Heart right ventricle (tissue), 16 donors: ENCODE measurements at places on chromosomes 11 and 22. TPM values are rescaled to one million over a fixed set of nuclear protein-coding genes. Genes with fewer than 3 reads are reported as not detected.

DNA sequence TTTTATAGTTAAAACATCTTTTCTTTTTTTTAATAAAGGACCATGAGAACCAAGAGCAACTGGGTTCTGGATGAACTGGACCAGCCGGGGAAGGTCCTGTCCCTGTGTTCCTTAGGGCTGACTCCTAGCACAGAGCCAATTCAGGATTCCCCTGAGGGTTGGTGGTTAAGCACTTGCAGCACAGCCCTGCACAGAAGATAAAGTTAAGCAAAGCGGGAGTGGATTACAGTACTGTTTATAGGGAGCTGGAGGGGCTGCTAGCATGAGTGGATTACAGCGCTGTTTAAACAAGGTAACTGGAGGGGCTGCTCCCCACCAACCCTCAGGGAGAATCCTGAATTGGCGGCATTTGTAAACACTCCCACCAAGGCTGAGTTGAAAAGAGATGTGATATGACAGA is 90.6 kb downstream of the CELSR1 start:
- no peak for DNase-seq

GRCh38 chr11:106828976-106829375 is 189.3 kb downstream of the GUCY1A2 start:
- DNase-seq: no peak

- no peak for DNase-seq
Observed at GRCh38 chr11:103709371-103709770, 327.1 kb upstream of the DDI1 start.

DNA sequence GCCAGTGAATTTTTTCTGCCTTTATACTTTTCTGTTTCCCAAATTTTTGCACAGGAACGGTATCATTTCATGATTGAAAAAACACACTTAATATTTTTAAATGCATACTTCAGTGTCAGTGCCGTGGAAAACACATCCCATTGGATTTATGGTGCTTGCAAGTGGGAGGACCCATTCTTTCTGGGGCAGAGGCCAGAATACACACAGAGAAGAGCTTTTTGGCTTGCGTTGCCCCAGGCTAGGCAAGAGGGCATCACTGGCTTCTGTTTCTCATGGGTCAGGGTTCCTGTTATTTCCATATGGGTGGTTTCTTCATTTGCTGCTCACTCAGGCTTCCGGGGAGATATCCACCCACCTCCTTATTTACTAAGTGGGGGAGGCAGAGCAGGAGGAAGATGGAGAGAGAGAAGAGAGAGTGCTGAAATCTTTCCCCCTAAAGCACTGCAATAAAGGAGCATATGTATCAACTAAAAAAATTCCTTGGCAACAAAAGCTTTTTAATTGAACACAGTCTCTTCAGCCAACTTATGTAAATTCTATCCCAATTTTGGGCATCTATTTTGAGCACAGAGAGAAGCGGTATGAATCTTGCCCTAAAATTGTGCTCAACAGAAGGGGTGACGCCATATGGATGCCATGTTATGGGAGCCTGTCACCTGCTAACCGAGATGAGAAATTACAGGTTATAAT is 66.0 kb upstream of the KIRREL3 start:
- DNase-seq: no peak

DNA sequence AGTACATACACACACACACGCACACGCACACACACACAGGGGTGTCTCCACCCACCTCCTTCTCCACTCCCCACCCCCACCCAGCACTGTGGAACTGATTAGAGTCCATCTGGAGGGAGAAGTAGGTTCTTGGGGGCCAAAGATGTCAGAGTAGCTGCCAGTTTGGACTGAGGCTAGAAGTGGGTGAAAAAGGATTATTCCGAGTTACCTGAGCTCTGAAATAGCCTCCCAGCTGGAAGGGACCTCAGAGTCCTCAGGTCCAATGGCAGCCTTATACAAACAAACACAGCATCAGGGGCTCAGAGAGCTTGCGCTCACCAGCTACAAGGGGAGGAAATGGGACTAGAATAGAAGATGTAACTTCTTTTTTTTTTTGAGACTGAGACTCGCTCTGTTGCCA is 20.8 kb downstream of the IL10RA start:
- no peak for DNase-seq

- no peak for DNase-seq
Observed at GRCh38 chr11:47377571-47378009, 757 bp downstream of the SPI1 start.

DNA sequence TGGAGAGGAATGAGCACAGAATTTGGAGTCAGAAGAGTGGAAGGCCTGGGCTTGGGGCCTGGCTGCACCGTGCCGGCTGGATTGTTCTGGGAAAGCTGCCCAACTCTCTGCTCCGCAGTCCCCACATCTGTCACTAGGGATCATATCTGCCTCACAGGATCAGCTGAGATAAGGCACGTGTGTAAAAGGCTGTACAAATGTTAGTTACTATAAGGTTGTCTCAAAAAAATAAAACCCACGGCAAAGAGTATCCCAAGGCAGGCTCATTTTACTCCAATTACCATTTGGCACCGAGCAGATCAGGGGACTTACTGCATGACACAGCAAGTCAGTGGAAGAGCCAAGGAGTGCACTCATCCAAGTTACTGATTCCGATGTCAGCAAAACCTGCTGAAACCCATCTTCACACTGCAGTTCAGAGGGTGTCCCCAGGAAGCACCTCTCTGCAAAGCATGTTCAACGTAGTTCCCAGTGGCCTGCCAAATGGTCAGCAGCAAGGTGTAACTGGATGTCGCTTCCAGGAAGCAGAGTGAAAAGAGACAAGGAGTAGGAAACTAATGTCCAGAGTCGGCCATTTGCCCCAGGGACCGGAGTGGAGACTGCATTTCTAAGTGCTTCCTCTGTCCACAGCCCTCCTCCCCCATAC is 18.1 kb upstream of the MRTFA start:
- DNase-seq: peak; percentile 77

DNA sequence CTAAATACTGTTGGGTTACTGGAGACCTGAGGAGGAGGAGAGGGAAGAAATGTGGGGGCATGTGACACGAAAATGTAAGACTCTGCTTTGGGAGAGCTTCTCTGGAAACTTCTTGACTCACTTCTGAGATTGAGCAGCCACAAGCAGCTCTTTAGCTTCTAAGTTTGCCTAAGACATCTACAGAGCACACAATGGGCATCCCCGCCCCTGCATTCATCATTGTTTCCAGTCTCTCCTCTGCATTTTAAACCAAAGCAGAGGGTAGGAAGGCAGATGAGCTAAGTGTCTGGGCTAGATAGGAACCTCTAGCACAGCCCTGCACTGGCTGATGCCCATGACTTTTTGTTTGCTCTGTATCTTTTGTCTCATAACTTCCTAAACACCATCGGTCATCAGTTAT is 2.1 kb upstream of the OR52D1 start:
- DNase-seq: no peak

- peak; percentile 42 for DNase-seq
Observed at GRCh38 chr22:46406349-46406748, 70.8 kb downstream of the TRMU start.

Gene SMIM35
- total RNA-seq: not detected

Gene SYT12
- total RNA-seq: 0.16 TPM

DNA sequence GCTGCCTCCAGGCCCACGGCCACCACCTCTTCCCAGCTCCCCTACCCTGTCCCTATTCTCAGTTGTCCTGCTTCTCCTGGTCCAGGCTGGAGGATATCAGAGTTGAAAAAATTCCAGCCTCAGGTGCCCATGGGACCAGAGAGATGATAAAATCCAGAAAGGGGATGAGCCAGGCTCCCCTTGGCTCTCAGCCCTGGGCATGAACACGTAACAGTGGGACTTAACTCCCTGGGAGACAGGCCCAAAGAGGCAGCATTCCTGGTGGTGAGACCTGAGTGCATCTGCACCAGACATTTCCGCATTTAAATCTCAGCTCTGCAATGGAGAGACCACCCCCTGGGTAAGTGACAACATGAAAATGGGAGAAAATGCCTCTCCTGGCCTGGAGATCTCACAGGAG is 10.4 kb upstream of the SLC39A13 start:
- no peak for DNase-seq

Gene UCP3
- 1.2 TPM for total RNA-seq

GRCh38 chr11:2143799-2144543 is 4.8 kb upstream of the IGF2 start:
- DNase-seq: no peak

DNA sequence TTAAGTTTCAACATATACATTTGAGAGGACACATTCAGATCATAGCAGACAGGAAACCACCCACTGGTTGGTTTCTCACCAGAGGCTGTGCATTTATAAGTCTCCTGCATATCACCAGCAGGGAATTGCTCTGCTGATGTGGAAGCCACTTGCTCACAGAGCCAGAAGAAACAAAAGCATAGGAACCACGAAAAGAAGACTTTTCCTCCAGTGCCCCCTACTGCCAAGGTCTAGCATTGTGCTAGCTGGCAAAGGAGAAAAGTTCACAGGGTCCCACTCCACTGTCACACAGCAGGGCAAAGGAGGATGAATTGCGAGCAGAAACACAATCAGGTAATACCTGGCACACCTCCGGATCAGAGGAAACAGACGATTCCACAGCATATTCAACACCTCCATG is 28.9 kb upstream of the ISX start:
- DNase-seq: no peak
